CD8-positive, alpha-beta memory T cell (primary cell): ENCODE measurements at places on chromosomes 5 and 9. TPM values are rescaled to one million over a fixed set of nuclear protein-coding genes. Genes with fewer than 3 reads are reported as not detected.
A peak's percentile ranks its signal among the peaks of the same experiment; 100 is the strongest.

DNA sequence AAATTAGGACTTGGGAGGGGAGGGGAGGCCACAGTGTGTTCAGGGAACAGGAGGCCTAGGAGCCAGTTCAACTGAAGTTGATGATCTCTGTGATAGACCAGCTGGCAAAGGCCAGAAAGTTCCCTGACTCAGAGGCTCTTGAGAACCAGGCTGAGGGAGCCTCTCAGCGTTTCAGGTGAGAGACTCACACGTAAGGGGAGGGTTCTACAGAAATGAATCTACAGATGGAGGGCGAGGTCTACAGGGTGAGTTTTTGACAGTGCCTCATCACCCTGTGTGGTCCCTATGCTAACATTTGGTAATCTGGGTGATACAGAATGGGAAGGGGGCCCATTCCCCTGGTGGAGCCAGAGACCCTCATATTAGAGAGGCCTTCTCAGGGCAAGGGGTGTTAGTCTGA lies 32.0 kb downstream of the ENHO start:
- no peaks in the 10 kb centered on the region for H3K36me3 ChIP-seq
- H3K27ac ChIP-seq = no peak overlapping the region
- H3K4me1 ChIP-seq = no peaks in the 10 kb centered on the region

DNA sequence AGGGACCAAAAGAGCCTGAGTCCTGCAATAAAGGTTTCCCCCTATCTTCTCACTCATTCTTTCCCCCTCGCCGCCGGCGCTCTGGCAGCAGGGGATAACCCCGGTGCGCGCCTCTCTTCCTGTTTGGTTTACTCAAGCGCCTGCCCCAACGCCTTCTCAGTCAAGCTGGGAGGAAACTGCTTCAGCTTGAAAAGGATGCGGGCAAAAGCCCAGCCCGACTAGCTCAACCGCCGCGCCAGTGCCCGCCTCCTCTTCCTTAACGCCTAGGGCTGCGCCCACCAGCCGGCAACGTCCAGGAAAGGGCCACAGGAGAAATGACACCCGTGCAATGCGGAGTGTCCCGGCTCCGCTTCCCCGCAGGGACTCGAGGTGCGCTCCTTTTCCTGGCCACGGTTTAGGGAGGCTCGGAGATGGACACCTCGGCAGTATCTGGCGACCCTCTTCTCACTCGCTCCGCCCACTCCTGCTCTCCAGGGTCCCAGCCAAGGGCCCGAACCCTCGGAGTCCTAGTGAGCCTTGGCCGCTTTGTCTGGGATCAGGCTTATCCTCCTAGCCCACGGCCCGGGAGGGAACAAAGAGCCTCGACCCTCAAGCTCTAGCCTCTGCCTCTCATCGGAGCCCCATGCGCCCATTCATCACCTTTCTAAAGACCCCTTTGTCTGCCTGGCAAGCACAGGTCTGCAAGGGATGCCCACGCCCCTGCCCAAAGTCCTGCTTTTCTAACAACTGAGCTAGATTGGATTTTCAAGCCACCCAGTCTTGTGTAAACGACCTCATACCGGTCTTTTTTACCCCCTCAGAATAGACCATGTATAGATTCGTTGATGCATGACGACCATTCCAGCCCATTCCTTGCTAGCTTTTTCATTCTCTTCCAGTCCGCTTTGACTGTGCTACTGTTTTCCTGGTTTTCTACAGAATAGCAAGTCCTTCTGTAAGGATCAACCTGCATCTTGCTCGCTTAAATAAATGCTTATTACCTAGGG lies 2.0 kb downstream of the ST8SIA4 start:
- no peaks in the 10 kb centered on the region for H3K27me3 ChIP-seq
- H3K4me1 ChIP-seq = peaks cover 56% of the 10 kb centered on the region
- H3K27ac ChIP-seq = peak overlapping the region; percentile 86
- peak; percentile 90 for DNase-seq
- H3K4me3 ChIP-seq = peak overlapping the region; percentile 94
- H3K36me3 ChIP-seq = no peaks in the 10 kb centered on the region

Gene NDST1
- total RNA-seq = 2.8 TPM

Gene OBP2B
- total RNA-seq = not detected

Gene COL27A1
- total RNA-seq = 0.86 TPM

Gene ZNF366
- not detected for total RNA-seq

Gene ADCY2
- total RNA-seq = not detected

Gene PCDHB4
- total RNA-seq = not detected

DNA sequence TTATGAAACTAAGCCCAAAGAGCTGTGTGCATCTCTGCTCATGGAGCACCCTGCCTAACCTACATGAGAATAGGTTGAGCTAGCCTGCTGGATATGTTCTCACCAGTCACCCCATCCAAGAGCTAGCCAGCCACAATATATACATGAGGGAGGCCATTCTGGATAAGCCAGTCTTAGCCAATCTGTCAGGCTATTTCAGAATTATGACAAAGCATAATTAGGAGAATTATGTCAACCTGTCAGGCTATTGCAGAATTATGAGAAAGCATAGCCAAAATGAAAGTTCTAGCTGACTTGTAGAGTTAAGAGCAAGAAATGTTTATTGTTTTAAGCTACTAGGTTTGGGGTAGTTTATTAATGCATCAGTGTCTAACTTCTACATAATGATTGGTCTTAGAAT lies 189.8 kb downstream of the WDR70 start:
- H3K27me3 ChIP-seq = no peaks in the 10 kb centered on the region
- no peak overlapping the region for H3K27ac ChIP-seq
- no peaks in the 10 kb centered on the region for H3K36me3 ChIP-seq
- no peak overlapping the region for H3K4me3 ChIP-seq

- no peaks in the 10 kb centered on the region for H3K4me1 ChIP-seq
- no peaks in the 10 kb centered on the region for H3K36me3 ChIP-seq
- H3K27me3 ChIP-seq = no peaks in the 10 kb centered on the region
- H3K27ac ChIP-seq = no peak overlapping the region
Observed at GRCh38 chr9:95182854-95183563, 134.5 kb downstream of the FANCC start.

GRCh38 chr5:177475563-177476427 lies 2.4 kb upstream of the DBN1 start:
- DNase-seq = no peak
- H3K4me1 ChIP-seq = peaks cover 40% of the 10 kb centered on the region
- H3K27ac ChIP-seq = no peak overlapping the region

DNA sequence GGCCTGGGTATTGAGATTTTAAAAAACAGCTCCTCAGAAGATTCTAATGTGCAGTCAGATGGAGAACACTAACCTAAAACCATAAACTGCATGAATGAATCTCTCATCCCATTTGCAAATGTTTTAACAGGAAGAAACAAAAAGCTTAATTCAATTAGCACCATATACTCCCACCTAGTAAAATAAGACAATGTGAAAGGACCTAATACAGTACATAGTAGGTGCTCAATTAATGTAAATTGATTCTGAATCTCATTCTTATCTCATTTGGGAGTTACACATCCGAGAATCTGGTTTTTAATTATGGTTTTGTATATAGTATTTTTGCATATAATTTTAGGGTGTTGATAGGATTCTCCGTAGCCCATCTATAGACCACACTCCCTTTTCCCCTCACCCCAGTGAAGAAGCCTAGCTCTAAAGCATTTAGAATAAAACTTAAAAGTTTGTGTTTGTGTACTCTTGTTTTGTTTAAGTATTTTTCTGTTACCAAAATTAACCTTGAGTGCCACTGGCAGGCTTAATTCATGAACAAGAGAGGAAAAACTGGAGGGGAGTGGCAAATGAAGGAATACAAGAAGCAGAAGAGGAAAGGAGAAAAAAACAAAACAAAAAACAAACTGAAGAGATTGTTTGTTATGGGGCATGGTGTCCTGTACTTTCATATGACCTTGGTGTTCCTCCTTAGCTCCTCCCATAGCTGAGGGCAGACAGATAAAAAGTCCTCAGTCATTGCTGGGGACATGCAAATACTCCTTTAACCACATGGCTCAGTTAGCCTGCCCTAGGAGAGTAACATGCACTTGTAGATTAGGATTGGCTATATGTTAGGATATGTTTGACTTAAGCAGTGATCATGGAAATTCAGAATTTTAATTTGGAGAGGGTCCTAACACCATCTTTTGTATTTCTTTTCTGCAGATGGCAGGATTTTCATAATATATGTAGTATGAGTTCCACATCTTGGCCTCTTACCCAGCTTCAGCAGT lies 1.2 kb downstream of the RNF14 start:
- peak overlapping the region; percentile 74 for H3K27ac ChIP-seq
- H3K36me3 ChIP-seq = peaks cover 11% of the 10 kb centered on the region
- peaks cover 22% of the 10 kb centered on the region for H3K4me1 ChIP-seq
- no peaks in the 10 kb centered on the region for H3K27me3 ChIP-seq
